ENCODE measurements at places on chromosomes 2 and 18. TPM values are rescaled to one million over a fixed set of nuclear protein-coding genes. Genes with fewer than 3 reads are reported as not detected.

The SERPINE2 gene
- total RNA-seq = not detected

The RGPD6 gene
- 39.1 TPM for total RNA-seq

The COL4A4 gene
- not detected for total RNA-seq

The GCKR gene
- 33.2 TPM for total RNA-seq

The AMER3 gene
- total RNA-seq = not detected

GRCh38 chr2:209600341-209601171 is 171.1 kb upstream of the UNC80 start:
- DNase-seq = no peak

DNA sequence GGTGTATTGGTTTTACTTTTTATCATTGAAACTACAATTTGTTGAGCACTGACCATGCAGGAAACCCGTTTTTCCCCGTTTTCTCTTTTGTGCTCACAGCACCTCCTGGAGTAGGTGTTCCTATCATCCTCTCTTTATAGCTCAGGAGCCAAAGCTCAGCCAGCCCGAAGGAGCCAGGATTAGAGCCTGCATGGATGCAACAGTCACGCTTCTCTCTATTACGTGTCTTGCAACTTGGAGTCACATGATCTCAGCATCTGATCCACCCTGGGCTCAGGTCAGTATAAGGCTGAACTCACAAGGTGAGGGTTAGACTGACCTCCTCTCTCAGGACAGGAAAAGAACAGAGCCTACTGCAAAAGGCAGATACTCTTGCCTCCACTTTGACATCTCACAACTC is 150.5 kb downstream of the MBP start:
- no peak for DNase-seq

GRCh38 chr2:235458839-235459273 is 35.0 kb upstream of the AGAP1 start:
- DNase-seq = peak; percentile 42

- no peak for DNase-seq
Observed at GRCh38 chr2:24548058-24548457, 57.0 kb downstream of the NCOA1 start.

- no peak for DNase-seq
Observed at GRCh38 chr18:42001801-42002200, 46.8 kb downstream of the PIK3C3 start.

- DNase-seq = no peak
Observed at GRCh38 chr2:42249284-42249683, 80.1 kb downstream of the EML4 start.

DNA sequence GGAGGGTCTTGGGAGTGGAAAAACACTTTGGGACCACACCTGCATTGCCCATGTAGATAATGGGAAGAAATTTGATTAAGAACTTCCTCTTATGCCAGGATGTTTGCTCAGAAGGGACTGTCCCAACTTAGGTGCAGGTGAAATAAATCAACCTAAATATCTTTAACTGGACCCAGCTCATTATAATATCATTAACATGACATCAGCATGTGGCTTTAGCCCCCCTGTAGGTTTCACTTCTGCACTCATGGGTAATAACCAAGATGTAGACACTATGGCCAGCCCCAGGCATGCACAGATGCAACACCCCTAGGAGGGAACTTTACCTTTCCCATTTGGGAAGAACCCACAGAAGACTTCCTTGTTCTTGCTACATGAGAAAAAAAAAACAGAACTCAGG is 227.4 kb upstream of the ZNF804A start:
- no peak for DNase-seq

DNA sequence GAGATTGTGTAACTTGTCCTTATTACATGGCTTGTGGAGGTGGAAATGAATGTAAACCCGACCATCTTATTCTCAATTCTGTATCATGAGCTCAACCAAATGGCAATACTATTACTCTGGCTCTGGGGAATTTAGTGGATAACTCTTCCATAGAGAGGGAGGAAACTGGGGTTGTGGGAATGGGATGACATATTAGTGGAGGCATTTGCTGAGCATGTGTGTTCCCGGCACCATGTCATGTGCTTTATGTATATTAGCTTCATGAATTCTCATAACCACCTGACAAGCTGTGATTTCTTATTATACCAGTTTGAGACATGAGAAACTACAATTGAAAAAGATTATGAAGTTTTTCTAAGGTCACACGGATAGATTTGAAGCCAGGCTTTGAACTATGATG is 112.8 kb upstream of the TMEFF2 start:
- DNase-seq = no peak

DNA sequence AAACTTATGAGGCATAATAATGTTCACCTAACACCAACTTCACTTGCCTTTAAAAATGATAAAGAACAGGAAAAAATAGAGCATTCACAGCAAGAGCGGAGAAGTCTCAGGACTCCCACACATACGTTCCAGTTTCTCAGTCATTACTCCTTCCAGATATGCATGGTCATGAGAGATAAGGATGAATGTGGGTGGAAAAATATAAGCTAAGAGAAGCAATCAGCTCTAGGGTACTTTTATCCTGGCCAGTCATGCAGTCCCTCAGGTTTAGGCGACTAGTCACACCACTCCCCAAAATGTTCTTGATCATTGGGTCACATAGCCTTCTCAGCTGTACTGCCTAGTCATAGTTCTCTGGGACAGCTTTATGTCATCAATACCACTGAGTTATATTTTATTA is 29.2 kb upstream of the CCDC178 start:
- DNase-seq = no peak

DNA sequence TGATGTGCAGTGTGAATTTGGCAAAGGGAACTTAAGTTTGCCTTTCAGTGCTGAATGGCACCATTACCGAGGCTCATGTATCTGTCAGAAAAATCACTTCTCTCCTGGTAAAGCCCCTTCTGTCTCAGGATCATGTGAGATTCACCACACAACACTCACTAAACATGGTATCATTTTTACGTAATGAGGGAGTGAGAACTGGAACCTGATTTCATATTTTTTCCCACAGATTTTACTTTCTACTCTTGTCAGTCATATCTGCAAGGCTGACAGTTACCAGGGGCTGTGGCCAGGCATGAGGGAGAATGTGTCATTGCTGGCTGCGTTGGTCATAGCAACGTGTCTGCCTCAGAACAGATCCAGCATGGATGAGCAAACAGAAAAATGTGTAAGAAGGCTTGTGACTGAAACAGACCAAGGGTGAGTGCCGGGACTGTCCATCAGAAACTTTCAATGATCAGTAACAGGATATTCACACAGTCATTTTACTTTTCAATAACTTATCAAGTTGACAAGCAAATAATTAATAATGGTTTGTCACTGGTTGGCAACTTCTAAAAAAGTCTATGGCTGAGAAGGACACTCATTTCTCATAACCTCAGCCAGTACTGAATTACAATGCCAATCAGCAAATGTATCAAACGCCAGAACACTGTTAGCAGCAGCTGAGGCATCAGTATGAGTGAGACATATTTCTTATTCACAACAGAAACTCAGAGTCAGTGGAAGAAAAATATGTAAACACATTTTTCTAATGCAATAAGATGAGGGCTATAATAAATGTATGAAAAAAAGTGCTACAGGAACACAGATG is 100.5 kb downstream of the CDC42EP3 start:
- DNase-seq = peak; percentile 39

DNA sequence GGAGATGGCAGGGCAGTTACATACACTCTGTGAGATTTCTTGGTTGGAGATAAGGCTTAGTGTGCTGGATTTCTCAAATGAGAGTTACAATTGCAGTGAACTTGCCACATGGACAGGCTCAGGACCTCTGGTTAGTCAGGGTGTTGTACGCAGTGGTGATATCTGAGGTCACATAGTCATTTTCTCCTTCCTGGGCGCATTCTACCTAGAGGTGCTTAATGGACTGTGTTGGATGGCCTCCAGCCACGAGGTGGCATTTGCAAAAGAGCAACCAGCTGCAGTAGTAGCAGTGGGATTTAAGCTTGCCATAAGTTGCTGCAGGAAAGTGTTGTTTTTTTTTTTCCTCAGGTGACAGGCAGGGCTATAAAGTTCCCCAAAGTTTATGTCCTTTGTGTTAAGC is 173.8 kb upstream of the TMEM200C start:
- no peak for DNase-seq

DNA sequence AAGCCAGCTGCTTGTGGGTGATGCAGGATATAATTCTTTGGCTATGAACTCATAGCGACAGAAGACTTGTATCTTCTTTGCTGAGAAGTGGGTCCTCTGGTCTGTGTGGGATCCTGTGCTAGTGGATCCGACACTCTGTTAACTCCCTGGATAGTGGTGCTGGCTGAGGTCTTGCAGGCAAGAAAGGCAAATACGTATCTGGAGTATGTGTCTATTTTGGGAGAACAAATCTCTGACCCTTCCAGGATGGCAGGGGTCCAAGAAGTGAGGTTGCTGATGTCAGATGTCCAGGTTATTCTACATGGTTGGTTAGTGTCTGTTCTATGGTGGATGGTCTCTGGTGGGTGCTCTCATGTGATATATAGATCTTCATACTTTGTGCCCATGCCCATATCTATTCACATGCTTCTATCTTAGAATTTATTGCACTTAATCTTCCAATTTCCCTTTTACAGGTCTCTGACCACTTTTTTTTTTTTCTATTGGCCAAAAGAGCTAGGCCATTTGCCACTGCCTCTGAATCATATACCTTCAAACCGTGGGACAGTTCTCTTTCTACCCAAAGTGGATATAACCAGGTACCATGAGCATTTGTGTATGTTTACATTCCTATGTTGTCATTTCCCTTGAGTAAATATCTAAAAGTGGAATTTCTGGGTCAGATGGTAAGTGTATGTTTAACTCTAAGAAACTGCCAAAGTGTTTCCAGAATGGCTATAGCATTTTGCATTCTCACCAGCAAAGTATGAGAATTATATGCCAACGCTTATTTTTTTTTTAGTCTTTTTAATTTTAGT is 45.1 kb upstream of the RBMS1 start:
- DNase-seq = no peak

GRCh38 chr2:173572848-173573247 is 218.2 kb downstream of the CDCA7 start:
- DNase-seq = no peak

DNA sequence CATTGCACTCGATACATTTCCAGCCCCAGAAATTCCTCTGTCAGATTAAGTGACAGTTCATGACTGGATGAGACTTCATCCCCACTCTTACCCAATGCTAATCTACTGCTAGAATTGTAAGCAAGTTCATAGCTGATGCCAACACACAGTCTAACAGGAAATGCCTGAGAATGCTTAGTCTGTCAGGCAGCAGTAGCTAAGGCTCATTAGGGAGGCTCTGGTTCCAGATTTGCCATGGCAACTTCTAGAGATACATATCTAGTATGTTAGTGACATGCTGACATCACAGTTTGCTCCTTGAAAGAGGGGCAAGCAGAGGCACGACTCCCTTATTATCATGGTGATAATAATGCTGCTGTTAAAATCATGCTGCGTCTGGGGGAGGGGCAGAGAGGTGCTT is 198.4 kb downstream of the RBM43 start:
- DNase-seq = no peak
